ENCODE measurements at places on chromosomes 11 and 22. TPM values are rescaled to one million over a fixed set of nuclear protein-coding genes. Genes with fewer than 3 reads are reported as not detected.
A peak's percentile ranks its signal among the peaks of the same experiment; 100 is the strongest.

DNA sequence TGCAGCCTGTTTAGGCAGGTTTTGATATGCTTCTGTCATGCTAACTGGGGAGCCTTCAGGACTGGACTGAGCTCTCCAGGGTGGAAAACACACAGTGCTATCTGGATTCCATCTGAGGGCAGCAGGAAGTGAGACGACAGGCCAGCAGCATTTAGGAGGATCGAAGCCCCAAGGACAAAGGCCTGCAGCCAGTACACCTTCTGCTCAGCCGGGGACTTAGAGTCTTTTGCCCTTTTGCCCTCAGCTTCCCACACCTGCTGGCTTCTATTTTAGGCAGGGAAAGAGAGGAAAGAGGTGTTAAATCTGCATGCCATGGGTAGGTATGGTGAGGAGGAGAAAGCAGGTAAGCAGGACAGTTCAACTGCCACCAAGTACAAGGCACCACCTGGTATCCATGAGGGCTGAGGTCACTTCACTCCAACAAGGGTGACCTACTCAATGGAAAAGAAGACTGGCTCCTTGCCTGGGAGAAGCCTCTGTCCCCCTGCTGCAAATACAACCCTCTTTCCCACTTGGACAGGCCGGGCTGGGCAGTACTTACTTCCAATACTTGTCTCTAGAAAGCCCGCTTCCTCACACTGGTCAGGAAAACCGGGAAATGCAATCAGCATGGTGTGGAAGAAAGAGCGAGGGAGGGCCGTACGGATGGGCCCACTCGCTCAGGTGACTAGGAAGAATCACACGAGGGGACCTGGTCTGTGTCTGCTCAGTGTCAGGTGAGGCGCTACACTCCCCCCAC lies 12.3 kb downstream of the LARGE2 start:
- no peak for DNase-seq

DNA sequence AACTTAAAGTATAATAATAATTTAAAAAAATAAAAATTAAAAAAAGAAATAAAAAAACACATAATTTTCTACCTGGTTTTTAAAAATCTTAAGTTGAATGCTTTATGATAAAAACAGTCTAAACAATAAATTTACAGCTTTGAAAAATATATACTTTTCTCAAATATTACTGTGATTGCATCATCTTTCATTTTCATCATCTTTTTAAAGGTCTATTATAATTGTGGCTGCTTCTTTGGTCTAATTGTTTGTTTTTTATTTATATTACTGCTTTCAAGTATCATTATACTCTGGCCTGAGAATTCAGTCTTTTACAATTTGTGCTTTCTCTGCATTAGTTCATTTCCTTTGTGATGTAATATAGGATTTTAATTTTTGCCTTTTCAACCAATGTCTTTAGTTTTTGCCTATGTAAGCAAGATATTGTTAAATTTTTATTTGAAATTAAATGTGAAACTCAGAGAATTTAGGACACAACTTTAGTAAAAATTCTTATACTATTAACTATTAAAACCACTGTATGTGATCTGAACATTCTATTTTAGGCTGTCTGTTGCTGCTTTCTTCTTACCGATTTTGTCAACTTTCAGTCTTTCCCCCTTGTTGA lies 7.3 kb downstream of the CYP2R1 start:
- DNase-seq, result no peak

- DNase-seq, result no peak
Observed at GRCh38 chr11:73116636-73117035, 25.5 kb downstream of the FCHSD2 start.

DNA sequence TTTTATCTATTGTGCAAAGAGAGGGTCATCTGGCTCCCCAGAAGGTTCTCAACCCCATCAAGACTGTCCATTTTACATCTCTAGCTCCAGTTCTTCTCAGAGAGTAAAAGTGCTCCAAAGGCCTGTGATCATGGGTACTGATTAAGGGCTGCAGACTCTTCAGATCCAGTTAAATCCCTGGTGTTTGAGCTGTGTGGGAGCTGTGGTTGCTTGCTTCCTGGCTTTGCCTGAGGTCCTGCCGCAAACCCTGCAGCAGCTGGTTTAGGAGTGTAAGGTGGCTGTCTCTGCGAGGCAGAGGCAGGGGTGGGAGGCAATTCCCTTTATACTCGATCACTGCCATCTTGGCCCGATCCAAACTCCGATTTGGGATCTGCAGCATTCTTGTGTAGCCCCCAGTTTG lies 1.2 kb downstream of the MRPL17 start:
- peak; percentile 20 for DNase-seq

DNA sequence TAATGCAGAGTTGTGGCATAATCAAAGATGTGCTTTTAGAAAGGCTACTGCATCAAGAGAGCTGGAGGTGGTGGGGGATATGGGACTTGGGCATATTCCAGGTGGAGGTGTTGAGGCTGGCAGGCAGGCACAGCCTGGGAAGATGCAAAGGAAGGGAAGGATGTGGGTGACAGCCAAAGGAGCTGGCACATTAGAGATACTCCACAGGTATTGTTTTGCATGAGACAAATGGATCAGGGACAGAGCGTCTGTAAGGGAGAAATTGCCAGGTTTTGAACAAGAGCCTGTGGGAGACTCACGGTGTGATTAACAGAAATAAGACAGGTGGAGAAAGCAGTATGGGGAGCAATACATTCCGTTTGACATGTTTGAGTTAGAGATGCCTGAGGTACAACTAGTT lies 263.7 kb downstream of the NELL1 start:
- DNase-seq, result no peak

GRCh38 chr11:20163783-20164481 lies 3.7 kb upstream of the DBX1 start:
- peak; percentile 77 for DNase-seq

DNA sequence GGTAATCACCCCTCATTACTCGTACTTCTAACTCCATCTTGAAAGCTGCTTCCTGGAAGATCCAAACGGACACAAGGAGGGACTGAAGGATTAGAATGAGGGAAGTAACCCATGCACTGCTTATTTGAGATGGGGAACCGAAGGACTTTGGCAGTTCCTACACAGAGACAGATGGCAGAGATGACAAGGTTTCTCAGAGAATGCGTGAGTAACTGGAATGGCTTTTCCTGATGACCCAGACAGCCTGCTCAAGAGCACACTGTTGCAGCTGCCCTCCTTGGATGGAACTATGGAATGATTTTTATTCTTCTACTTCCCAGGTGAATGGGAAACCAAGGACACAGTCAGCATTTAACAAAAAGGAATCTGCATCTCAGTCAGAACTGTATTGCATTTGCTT lies 7.3 kb downstream of the KCNJ11 start:
- DNase-seq, result no peak

DNA sequence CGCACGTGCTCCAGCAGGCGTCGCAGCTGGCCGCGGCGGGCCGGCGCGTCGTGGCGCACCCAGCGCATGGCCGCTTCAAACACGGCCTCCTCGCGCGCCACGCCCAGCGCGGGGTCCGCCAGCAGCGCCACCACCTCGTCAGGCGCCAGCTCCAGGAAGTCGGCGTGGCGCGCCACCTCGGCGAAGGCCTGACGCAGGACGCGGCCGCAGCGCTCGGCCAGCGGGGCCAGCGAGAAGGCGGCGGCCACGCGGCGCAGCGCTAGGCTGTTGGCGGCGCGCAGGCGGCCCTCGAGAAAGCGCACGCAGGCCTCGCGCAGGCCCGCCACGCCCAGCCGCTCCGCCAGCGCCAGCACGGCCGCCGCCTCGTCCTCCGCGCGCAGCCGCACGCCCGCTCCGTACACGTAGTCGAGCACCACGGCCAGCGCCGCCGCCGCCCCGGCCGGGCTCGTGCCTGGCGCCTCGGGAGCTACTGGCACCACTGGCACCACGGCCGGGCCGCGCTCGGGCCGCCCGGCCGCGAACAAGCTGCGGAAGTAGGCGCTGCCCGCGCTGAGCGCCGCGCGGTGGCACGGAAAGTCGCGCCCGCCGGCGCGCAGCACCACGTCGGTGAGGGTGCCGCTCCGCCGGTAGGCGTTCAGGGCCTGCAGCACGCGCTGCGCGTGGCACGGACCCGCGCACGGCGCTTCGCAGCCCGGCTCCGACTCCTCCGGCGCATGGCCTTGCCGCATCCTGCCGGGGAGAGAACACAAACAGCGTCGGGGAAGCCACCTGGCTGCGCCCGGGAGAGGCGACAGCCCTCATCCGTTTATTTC lies 2.9 kb downstream of the KLHL35 start:
- peak; percentile 83 for DNase-seq

GRCh38 chr11:13368041-13368446 lies 90.5 kb downstream of the BMAL1 start:
- DNase-seq, result no peak

- DNase-seq, result no peak
Observed at GRCh38 chr11:121393855-121394254, 58.3 kb upstream of the SORL1 start.

DNA sequence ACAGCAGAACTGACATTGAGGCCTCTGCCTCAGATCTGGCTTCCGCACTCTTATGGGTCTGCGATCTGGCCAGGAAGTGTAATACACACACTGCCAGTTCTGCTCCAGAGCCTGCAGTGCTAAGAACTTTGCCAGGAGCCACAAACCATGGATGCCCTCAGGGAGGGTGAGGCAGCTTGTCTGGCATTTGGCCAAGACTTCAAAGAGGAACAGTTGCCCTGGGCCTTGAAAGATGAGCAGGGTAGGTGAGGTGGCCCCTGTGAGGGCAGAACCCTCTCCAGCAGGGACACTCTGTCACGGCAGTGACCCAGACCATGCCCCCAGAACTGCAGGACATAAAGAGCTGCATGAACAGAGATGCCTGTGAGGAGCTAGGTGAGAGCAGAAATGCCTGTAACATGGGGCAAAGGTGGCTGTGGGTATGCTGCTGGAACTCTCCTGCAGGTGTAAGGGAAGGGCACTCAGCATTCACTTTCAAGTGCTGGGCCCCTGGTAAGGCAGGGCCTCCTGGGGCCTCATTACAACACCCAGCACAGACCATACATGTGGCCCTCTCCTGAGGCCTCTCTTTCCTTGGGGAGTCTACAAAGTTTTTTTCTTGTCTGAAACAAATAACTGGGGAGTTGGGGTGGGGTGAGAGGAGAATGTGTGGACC lies 47.3 kb downstream of the NEU3 start:
- peak; percentile 54 for DNase-seq

GRCh38 chr11:70193411-70194292 lies 9.4 kb upstream of the FADD start:
- DNase-seq, result no peak

DNA sequence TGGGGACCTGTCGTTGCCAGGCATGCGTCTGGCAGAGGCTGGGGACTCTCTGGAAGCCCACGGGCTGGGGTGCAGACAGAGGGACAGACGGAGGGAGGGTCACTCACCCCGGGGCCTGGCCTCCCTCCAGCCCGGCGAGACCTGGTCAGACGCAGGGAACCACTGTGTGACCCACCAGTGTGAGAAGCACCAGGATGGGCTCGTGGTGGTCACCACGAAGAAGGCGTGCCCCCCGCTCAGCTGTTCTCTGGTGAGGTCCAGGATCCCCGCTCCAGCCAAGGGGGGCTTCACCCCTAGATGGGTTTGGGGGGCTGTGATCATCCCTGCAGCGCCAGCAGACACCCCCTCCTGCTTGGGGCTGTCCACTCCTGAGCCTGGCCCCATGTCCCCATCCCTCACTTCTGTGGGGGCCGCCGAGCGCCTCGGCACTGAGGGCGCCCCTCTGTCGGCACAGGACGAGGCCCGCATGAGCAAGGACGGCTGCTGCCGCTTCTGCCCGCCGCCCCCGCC lies 23.6 kb upstream of the MUC5B start:
- no peak for DNase-seq

DNA sequence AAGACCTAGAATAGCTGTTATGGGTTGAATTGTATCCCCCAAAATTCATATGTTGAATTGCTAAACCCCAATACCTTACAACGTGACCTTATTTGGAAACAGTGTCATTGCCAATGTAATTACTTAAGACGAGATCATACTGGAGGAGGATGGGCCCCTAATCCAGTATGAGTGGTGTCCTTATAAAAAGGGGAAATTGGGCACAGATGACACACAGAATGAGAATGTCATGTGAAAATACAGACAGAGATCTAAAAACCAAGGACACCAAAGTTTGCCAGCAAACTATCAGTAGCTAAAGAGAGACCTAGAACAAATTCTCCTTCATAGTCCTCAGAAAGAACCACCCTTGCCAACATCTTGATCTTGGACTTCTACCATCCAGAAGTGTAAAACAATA lies 127.7 kb downstream of the ATXN10 start:
- no peak for DNase-seq

DNA sequence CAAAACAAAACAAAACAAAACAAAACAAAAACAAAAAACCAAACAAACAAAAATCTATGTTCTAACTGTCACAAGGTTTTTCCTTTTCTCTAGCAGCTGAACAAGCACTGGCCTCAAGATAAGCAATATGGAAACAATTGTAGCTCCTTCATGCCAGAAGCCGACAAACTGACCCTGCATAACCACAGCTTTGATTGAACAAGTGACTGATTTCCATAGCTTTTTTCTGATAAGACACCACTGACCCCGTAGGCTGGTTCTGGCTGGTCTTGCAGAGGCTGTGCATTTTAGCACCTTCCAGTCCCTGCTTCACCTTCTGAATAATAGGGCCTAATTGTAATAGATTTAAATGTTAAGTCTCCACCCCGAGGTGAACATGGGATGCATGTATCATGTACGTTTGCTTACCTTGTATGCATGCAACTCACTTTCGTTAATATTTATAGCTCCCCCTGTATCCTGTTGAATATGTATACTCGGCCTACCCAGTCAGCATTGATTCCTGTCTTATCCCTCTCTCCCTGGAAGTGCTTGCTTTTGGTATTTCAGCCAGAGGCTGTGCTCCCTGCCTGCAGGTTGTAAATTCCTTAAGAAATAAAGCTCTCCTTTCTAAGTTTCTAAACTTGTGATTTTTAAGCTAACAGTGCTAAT lies 49.6 kb downstream of the CNTF start:
- no peak for DNase-seq

Gene SYT8
- polyA plus RNA-seq, result 0.56 TPM

Gene GVQW3
- polyA plus RNA-seq, result 3.2 TPM

Gene SVIP
- polyA plus RNA-seq, result 11.4 TPM

Gene PHOX2A
- polyA plus RNA-seq, result not detected

Gene OR2AG2
- 0.04 TPM for polyA plus RNA-seq

Gene RCOR2
- polyA plus RNA-seq, result 14.1 TPM

Gene ADM
- polyA plus RNA-seq, result 22.9 TPM

Data from muscle of leg (tissue), 16 donors.